ENCODE measurements at places on chromosomes 5 and 9.

- DNase-seq, result no peak
These were observed 134.7 kb downstream of the GADD45G start for GRCh38 chr9:89739511-89739910.

DNA sequence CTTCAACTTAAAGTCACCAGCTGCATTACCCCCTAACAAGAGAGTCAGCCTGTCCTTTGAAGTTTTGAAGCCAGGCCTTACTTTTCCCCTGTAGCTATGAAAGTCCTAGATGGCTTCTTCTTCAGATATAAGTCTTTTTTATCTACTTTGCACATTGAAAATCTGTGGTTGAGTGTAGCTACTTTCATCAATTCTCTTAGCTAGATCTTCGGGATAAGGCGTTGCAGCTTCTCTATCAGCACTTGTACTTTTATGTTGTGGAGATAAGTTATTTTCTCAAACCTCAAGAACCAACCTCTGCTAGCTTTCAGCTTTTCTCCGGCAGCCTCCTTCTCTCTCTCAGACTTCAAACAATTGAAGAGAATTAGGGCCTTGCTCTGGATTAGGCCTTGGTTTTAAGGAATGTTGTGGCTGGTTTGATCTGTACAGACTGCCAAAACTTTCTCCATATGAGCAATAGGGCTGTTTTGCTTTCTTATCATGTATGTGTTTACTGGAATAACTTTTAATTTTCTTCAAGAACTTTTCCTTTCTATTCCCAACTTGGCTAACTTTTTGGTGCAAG is 21.6 kb downstream of the CATSPER3 start:
- DNase-seq, result no peak

GRCh38 chr9:110700953-110701352 is 32.4 kb downstream of the MUSK start:
- no peak for DNase-seq

DNA sequence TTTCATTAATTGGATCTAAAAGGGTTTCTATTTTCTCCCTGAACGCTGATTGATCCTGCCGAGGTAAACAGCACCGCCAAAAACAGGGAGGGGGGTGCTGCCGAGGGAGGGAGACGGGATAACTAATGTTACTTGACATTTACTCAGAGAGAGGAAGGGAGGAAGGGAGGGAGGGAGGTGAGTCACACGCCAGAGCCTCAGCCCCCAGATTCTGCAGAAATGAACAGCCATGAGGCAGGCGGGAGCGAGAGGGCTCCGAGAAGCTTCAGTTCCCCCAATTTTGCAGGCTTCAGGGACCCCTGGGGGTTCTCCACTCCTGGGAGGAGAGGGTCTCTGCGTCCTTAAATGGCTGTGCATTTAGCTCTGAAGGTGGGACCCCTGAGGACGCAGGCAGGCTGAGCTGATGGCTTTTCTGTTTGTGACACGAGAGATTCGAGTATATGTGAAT is 59.1 kb upstream of the IER5L start:
- peak; percentile 12 for DNase-seq

DNA sequence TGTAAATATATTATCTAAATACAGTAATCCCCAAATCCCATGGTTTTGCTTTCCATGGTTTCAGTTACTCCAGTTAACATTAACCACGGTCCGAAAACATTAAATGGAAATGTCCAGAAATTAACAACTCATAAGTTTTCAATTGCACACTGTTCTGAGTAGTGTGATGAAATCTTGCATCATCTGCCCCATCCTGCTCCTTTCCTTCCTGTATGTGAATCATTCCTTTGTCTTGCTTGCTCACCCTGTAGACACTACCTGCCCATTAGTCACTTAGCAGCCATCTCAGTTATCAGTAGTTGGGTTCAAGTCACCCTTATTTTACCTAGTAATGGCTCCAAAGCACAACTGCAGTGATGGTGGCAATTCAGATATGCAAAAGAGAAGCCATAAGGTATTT is 1568.5 kb upstream of the WWC1 start:
- no peak for DNase-seq

- DNase-seq, result no peak
These were observed 102.7 kb upstream of the NREP start for GRCh38 chr5:111859533-111860270.

GRCh38 chr9:20495098-20495497 is 127.2 kb downstream of the MLLT3 start:
- no peak for DNase-seq

GRCh38 chr5:67431191-67431590 is 234.6 kb upstream of the CD180 start:
- DNase-seq, result no peak

GRCh38 chr5:65961633-65962032 is 35.3 kb downstream of the ERBIN start:
- peak; percentile 2 for DNase-seq
